ENCODE measurements at places on chromosomes 11 and 22.

DNA sequence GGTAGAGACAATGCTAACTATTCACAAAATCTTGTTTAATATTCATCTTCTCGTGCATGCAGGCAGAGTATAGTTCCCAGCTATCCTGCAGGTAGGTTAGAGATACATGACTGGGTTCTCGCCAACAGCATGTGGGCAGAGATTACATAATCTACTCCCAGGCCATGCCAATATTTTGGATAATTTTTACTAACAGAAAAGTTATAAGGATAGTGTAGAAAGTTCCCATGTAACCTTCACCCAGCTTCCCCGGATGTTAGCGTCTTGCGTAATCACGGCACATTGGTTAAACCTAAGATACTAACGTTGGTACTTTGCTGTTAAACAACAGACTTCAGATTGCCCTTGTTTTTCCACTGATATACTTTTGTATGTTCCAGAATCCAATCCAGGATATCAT is 215.5 kb upstream of the LARGE1 start:
- DNase-seq: no peak

- DNase-seq: no peak
Measured at GRCh38 chr11:62876712-62877111, 4.0 kb upstream of the SLC3A2 start.

- DNase-seq: no peak
Measured at GRCh38 chr11:61193596-61193995, 9.7 kb upstream of the PGA3 start.

- DNase-seq: no peak
Measured at GRCh38 chr11:61904539-61905048, 12.8 kb downstream of the RAB3IL1 start.

GRCh38 chr11:10454878-10455631 is at the start of gene AMPD3:
AMPD3 (plus strand) TSS chr11:10455264; CDS start chr11:10461520, 6,256 bp downstream.
- no peak for DNase-seq

DNA sequence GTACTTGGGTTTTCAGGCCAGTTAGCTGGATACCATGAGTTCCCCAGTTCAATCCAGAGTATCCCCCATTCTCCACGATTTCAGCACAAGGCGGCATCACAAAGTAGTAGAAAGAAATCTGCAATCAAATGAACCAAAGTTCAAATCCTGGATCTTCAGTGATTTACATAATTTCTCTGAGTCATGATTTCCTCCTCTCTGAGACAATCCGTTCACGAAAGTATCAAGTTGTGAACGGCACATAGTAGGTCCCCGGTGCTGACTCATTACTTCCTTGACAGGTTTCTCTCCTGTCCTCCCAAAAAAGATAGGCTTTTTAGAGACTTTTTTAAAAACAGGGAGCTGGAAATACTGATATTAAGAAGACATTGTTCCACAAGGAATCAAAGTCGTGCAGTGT is 69.1 kb upstream of the AKIP1 start:
- DNase-seq: no peak

DNA sequence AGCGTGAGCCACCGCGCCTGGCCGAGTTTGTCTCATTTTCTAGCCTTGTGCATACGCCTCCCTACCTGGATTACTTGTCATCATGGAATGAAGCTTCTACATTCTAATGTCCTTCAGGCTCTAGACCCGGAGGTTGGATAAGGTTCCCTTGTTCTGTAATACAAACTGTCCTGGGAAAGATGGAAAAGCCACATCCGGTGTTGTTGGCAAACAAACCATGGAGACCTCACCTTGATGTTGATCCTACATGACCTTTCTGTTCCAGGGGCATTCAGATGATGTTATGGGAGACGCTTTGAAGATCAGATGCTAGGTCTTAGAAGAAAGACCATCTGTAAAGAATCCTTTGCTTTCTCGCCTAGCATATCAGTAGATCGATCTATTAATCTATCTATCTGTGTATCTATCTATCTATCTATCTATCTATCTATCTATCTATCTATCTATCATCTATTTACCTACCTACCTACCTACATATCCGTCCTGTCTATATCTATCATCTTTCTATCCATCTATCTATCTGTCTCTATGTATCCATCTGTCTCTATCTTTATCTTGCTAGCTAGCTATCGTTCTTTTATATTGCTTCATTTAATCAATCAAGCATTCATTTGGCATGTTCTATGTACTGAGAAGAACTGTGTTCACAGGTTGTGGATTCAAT is 46.3 kb upstream of the GRK3 start:
- DNase-seq: no peak

- no peak for DNase-seq
Measured at GRCh38 chr11:102604875-102605274, 20.3 kb downstream of the MMP20 start.

DNA sequence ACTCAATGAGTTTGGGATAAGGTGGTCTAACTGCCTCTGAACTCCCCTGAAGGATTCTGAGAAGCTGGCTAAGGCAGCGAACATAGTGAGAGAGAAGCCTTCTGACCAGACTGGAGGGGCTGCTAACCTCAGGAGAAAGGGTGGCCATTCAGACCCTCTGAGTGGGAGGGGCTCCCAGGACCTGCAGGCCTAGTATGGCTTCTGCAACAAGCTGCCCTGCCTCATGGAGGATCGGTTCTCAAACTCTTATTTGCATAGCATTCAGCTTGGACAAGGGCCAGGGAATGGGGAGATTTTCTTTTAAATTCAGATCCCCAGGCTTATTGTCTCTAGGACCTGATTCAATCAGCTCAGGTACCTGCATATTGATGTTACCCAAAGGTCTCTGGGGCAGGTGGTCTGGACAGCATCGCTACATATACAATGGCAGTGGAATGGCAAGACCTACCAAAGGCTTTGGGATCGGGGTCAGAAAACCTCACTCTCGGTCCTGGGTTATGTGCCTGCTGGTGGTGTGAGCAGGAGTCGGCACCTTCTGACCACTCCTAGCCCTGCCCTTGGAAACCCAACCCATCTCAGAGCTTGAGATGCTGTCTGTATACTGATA is 599.1 kb downstream of the BRD1 start:
- no peak for DNase-seq

DNA sequence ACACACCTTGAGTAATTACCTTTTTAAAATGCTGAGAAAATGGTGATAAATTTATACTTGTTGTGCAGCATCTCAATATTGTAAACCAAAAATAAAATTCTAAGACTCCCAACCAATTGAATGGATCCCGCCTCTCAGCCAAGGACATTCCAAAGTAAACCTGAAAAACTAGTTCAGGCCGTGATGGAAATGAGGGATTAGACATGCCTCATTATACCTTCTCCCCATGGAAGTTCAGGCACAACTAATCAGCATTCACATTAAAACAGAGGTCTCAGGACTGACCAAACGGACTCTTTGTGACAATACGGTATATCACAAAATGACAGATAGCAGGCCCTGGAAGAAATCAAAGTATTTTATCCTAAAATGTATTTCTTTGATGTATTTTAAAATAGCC is 907.4 kb upstream of the RAG2 start:
- DNase-seq: no peak

- DNase-seq: no peak
Measured at GRCh38 chr11:23398052-23398451, 537.8 kb upstream of the CCDC179 start.

DNA sequence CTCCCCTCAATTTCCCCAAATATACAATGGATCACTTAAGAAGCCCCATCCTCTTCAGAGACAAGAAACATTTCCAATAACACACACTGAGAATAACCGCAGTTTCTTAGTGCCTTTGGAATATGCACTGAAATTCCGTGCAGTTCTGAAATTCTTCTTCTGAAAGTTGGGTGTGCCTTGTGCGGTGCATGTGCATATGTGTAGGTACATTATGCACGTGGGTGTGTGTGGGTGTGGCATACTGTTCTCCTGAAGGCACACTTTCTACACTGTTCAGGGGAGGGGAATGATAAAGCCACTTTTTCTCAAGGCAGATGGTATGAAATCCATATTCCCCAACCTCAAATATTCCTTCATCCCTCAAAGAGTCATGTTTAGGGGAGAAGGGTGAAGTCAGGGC is 1.7 kb downstream of the EXPH5 start:
- DNase-seq: no peak

GRCh38 chr11:47593492-47593933 is 698 bp downstream of the C1QTNF4 start:
- DNase-seq: no peak

GRCh38 chr11:25769287-25769686 is 562.6 kb upstream of the ANO3 start:
- DNase-seq: no peak

DNA sequence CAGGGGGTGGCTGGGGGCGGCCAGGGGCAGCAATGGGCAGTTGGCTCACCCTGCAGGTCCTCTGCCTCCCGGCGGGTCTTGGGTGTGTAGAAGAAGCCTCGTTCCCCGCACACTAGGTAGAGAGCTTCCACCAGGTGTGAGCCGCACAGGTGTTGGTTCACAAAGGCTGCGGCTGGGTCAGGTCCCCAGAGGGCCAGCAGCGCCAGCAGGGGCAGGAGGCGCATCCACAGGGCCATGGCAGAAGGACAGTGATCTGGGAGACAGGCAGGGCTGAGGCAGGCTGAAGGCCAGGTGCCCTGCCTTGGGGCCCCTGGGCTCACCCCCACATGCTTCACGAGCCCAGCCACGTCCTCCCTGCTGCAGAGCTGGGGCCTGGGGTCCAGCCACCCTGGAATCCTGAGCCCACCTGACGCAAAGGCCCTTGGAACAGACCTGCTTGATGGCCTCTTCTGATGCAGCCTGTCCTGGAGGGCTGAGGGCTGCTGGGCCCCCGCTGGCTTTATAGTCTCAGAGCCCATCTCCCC is at the start of gene INS:
TSS of gene INS (minus strand) at position 474 of the 524 bp plus-strand sequence. CDS start at position 236, 238 bp downstream.
- no peak for DNase-seq

GRCh38 chr11:35393098-35393497 is 26.3 kb downstream of the SLC1A2 start:
- DNase-seq: no peak

DNA sequence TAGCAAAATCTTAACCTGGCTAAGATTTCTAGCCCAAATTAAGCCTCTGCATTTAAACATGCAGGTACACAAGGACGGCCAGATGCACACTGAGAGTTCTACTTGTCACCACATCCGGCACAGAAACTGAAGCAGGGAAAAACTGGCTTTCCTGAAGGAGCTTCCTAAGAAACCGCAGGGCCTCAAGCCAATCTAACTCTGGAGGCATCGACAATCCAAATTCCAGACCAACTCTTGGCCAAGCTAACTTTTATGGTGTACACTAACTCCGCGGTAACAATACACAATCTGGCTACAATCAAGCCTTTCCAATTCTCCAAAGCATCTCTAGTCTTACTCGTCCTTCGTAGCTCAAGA is 1.2 kb downstream of the MSANTD2 start:
- DNase-seq: no peak

DNA sequence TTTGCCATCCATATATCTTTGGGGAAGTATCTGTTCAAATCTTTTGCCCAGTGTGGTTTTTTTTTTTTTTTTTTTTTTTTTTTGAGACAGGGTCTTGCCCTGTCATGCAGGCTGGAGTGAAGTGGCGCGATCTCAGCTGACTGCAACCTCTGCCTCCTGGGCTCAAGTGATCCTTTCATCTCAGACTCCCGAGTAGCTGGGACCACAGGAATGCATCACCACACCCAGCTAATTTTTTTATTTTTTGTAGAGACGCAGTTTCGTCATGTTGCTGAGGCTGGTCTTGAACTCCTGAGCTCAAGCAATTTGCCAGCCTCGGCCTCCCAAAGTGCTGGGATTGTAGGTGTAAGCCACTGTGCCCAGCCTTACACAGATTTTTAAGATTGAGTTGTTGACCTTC is 4.8 kb upstream of the FAM118A start:
- no peak for DNase-seq

GRCh38 chr11:72301486-72301885 is 57.5 kb upstream of the PHOX2A start:
- DNase-seq: no peak

DNA sequence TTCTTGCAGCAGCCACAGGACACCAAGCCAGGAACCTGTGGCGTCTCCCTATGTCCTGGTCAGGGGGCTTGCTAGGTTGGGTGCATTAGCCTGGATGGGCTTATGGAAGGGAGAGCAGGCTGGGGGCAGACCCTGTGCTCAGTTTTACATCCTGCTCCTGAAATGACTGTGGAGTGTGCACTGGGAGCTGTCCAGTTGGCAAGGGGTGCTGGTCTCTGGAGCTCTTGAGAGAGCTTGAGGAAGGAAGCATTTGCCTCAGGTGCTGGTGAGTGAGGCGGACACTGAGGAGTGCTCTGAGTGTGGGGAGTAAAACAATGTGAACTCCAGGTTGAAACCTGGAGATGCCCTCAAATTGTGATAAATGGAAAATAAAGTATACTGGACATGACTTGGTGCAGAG is 3.4 kb downstream of the SCGB1D4 start:
- no peak for DNase-seq

DNA sequence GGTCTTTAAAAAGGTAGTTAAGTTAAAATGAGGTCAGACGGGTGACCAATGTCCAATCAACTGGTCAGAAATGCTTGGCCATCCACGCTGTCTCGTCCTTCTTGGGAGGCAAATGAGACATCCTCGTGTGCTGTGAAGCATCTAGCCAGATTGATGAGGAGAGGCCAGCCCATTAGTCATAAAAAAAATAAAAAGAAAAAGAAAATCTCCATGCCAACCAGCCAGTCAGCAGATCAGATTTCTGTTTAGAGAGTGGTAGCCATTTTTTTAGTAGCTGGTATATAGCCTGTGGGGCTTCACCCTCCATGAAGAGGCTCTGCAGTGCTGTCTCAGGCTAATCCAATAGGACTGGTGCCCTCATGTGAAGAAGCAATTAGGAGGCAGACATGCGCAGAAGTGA is 343.1 kb upstream of the SYN3 start:
- DNase-seq: no peak

GRCh38 chr22:38505541-38506117 is 482 bp downstream of the DDX17 start:
- peak; percentile 41 for DNase-seq

DNA sequence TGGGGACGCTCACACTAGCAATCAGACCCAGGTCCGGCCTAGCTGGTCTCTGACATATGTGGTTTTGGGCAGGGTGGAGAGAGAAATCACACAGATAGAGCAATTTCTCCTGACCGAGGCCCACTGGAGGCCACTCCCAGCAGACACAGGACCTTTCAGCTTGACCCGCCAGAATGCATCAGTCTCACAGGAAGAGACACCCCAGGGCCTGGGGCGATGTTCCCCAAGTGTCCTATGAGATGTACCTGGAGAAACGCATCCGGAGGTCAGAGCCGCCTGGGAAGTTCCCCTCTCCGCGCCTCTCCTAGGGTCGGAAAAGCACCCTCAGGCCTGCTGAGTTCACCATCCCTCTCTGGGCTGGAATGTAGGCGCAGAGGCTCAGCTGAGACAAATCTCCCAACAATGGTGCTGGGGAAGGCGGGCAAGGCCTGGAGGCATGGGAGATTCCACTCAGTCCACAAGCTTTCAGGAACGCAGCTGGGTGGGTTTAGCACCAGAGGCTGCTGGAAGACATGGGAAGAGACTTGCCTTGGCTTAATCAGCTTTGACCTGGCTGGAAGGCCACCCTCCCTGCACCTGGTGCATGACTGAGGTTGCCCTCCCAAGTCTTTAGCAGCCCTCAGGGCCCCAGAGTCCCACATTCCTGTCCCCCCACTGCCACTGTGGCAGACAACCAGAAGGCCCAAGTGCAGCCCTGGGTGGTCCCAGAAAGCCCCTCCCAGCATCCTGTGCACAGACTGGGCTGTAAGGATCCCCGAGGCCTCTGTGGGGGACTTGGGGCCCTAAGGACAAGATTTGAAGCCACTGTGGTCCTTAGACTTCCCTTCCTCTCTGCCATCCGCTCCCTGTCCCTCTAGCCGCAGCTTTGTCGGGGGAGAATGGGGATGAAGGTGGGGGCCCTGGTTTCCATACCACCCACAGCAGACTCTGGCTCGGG is 57.5 kb downstream of the RTL6 start:
- no peak for DNase-seq

- DNase-seq: no peak
Measured at GRCh38 chr11:68988491-68988890, 7.7 kb upstream of the MRGPRD start.

GRCh38 chr11:77093987-77094840 is 8.4 kb upstream of the OMP start:
- DNase-seq: no peak
